ENCODE measurements at places on chromosomes 7 and 10.

- peak; percentile 73 for DNase-seq
Measured at GRCh38 chr10:110353244-110354119, 48.8 kb upstream of the SMNDC1 start.

- DNase-seq, result no peak
Measured at GRCh38 chr7:114710499-114710898, 211.4 kb upstream of the MDFIC start.

GRCh38 chr7:2860627-2861133 lies 16.6 kb upstream of the GNA12 start:
- no peak for DNase-seq

DNA sequence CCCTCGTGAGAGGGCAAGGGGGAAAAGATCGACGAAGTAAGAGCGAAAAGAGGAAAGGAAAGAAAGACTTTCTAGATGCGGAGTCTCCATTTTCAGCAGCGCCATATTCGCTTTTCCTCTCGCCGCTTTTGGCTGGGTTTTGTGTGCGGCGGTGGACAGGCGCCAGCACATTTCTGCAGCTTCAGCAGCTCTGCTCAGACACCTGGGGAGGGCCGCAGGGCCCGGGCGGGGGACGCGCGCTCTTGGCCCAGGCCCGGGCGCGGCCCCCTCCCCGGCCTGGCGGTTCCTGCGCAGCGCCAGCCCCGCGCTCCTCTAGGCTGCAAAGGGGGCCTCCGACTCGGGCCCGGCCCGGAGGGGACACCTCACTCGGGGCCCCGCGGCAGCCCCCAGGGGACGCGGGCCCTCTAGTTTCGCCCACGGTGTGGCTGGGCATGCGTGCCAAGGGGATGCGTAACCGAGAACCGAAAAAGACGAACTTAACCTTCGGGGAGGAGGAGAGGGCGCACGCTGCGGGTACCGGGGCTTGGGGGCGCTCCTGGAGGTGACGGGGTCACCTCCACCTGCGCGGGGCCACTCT lies 34.5 kb upstream of the EBLN1 start:
- peak; percentile 53 for DNase-seq

DNA sequence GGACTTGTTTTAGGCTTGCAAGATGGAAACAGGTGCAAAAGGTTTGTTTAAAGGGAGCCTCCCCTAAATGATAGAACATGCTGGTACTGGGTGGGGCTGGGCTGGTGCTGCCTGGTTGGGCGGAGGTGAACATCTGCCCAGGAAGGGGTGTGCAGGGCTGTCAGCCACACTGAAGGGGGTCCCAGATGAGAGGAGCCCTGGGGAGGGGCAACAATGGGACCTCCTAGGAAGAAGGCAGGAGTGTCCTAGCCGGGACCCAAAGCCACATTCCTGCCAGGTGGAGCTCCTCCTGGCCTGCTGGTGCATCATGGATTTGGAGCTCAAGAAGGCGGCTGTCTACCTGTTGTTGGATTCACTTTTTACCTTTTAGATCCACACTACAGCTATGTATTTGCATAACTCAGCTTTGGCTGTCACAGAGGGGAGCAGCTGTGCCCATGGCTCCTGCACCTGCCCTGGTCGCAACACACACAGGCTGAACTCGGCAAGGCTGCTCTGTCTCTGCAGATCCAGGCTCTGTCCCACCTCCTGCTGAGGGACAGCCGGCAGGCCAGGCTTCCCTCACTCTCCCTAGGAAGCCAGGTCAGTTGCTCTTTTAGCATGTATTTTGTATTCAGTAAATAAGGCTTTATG lies 59.9 kb downstream of the ADARB2 start:
- no peak for DNase-seq

DNA sequence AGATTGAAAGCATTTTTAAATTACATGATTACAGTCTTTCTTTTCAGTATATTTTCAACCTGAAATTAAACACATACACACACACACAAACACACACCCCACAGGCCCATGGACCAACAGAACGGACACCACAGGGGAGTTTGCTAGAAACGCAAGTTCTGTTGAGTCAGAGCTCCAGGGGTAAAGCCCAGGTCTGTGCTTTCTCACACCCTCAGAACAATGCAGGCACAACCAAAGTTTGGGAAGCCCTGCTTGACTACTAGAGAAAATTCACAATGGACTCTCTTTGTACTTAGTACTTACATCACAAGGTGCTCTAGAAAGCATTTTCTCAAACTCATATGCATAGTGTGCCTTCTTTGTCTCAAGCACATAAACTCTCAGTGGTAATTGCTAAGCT lies 704.0 kb upstream of the IGFBP3 start:
- no peak for DNase-seq

DNA sequence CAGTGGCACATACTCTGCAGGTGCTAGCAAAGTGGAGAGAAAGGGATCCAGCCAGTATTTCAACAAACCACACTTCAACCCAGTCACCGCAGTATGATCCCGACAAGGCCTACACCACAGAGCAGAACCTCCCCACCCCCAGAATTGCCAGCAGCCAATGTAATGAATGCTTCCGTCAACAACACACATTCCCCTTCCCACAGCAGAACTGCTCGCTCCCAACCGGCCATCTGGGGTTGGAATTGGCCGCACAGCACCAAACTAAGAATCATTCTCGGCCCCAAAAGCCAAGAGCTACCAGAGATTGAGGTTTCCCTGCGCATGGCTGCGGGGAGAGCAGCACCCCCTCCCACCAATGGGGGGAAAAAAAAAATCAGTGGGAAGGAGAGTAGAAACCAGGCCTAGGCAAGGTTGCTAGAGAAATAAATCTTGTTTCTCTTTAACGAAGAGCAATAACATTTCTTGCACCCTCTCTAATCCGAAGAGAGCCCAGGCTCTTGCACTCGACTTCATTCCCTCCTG lies 1.1 kb downstream of the WASL start:
- DNase-seq, result no peak

- no peak for DNase-seq
Measured at GRCh38 chr10:50508315-50509051, 115.3 kb downstream of the SGMS1 start.

- no peak for DNase-seq
Measured at GRCh38 chr7:25117226-25118047, 7.6 kb downstream of the CYCS start.

GRCh38 chr10:118395947-118396346 lies 53.8 kb upstream of the FAM204A start:
- DNase-seq, result no peak

DNA sequence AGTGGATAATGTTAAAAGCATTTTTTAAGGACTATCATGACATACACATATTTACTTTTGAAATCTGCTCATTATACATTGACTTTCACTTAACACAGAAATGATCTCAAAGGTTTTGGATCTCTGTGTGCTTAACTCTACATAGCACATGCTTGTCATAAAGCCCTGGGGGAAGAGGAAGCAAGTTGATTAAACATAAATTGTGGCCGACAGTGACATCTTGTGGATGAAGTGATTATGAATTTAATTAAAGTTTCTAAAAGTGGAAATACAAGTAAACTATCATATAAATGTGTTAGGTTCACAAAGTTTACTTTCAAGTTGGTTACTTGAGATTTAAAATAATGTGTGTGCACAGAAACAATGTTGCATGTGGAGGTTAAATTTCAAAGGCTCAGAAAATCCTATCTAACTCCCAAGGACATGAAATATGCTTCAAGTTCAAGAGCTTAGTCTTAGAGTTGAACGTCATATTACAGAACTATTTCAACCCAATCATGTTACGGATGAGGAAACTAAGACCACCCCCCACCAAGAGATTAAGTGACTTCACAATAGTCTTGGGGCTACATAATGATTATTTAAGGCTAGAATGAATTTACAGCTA lies 1247.8 kb downstream of the GATA3 start:
- no peak for DNase-seq

DNA sequence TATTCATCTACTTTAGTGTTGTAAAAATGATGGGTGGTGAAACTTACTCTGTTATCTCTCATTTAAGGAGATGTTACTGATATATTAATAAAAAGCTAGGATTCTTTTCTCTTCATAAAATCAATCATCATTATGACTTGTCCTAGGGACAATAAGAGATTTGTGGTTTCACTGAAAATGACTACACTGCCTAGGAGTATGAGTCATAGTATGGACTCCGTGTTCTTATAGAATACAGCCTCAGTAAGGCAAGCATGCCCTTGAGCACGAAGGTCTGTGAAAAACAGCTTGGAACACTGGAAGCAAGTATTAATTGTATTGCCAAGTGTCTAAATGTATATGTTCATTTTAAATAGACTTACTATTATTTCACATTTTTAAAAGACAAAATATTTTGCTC lies 749.2 kb upstream of the PCDH15 start:
- no peak for DNase-seq

GRCh38 chr10:33237736-33238624 lies 96.5 kb downstream of the NRP1 start:
- no peak for DNase-seq

DNA sequence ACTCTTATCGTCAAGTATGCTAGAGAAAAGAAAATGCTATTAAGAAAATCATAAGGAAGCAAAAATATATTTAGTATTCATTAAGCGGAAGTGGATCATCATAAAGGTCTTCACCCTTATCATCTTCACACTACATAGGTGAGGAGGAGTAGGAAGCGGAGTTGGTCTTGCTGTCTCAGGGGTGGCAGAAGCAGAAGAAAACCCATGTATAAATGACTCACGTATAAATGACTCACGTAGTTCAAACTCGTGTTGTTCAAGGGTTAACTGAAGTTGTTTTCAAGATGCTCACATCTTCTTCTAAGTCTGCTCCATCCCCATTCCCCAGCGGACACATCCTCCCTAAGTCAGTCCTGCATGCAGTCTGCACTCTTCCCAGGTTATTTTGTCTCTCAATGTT lies 72.4 kb downstream of the SFMBT2 start:
- DNase-seq, result no peak

DNA sequence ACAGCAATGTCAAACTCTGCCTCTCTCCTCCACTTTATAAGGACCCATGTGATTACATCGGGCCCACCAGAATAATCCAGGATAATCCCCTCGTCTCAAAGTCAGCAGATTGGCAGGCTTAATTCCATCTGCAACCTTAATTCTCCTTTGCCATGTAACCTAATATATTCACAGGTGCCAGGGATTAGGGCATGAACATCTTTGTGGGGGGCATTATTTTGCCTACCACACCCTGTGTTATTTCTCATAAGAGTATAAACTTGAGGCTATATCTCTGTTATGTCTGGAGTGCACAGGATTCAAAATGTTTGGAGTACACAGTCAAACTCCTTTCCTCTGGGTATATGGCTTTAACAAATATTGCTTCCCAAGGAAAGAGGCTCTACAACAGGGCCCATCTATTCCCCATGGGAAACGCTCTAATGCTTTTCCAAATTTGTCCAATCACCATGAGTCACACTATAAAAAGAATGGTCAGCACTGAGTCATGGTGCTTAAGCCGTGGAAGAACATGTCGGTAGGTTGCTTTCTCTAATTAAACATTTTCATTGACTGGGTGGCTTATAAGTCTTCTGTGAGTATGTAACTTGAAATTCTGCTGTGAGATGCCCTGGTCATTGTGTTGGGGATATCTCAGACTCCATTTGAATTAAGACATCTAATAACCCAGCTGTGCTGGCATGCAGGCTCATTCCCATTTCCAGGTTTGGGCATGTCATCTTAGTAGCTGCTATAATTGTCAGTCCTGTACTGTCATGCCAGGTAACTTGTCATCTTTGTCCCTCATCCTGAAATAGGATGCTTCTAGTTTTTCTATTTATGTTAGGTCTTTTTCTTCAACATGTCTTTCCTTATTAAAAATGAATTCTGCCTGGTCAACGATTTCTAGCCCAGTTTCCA lies 11.5 kb upstream of the AKR1B10 start:
- no peak for DNase-seq

GRCh38 chr7:128030263-128030653 lies 979 bp downstream of the LRRC4 start:
- no peak for DNase-seq

GRCh38 chr10:42755028-42755451 lies 27.6 kb upstream of the BMS1 start:
- DNase-seq, result no peak

GRCh38 chr10:3654980-3655379 lies 130.0 kb downstream of the KLF6 start:
- no peak for DNase-seq

DNA sequence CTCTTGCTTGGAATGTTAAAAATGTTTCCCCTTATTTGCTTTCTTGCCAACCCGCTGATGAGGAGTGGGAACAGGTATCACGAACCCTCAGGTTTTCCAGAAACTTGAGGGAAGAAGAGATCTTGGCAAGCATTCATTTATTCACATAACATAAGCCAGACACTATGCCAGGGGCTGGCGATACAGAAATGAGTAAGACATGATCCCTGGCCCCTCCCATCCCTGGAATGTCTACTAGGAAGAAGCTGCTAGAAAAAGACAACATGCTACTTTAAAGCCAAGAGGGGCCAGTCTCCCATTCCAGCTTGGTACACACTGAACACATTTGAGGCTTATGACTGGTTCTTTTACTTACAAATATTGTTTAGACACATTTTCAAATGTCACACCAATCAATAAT lies 26.4 kb downstream of the SLC35B4 start:
- no peak for DNase-seq

- no peak for DNase-seq
Measured at GRCh38 chr10:30683496-30683895, 53.9 kb upstream of the LYZL2 start.

Measured in stimulated activated CD4-positive, alpha-beta T cell treated with anti-CD3 and anti-CD28 coated beads, Interleukin-15, amount 100 ng/mL, for 48 hours (primary cell).